ENCODE measurements at places on chromosomes 13 and 19.
A peak's percentile ranks its signal among the peaks of the same experiment; 100 is the strongest.

DNA sequence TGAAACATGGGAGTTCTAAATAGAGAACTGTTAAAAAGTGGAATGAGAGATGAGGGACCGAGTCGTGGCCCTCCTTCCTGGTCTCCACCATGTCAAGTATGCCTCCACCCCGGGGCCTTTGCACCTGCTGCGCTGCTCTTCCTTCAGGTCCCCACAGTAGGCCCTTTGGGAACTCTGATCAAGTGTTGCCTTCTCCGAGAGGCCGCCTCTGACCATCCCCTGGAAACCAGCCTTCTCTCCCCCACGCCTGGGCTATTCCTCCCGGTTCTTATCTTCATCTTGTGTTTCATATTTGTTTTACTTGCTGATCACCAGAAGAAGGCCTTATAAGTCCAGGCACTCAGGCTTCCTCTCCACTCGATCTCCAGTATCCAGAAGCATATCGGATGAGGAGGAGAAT lies 40.0 kb downstream of the IRS2 start:
- DNase-seq = no peak

DNA sequence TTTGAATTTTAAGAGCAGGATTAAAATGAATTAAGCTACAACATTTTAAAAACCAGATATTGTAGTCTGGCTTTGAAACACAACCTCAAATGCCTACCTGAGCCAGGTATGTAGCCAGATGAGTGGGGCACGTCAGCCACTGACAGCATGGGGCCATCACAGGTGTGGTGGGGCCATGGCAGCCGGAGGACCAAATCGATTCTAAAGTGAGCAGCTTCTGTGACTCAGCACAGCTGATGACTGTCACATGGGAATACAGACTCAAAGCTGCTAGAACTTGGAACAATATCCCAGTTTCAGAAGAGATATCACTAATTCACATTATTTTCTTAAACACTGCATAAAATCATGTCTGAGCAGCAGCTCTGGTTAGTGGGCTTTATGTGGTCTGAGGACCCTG lies 52.8 kb downstream of the SERP2 start:
- DNase-seq = no peak

DNA sequence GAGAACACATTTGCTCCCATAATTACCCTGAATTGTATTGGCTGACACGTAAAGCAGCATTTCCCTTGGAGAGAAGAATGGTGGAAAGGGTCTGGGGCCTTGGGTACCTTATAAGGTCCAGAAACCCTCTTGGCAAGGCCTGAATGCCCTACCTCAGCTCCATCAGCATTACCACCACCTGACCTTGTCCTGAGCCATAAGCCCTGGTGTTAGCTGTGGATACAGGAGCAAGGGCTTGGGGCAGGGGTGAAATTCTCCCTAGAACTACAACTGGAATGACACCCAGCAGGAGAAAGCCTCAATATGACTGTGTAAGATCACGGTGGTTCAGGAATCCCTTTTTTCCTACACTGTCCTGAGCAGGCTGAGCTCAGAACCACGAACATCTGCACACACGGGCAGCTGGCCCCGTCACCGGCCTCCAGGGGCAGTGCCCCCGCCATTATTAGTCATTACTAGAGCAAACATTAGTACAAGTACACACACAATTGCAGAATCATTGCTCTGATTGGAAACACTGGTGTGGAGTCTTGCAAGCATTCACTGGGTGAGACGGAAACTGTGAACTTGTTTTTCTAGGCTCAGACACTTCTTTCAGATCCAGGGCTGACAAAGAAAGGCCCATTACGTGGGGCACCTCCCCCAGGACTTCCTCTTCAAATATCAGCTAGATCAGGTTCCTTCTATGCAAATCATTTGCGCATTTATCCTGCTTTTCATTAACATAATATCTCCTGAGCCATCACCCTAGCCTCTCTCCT lies 26.8 kb upstream of the MTIF3 start:
- DNase-seq = peak; percentile 48

DNA sequence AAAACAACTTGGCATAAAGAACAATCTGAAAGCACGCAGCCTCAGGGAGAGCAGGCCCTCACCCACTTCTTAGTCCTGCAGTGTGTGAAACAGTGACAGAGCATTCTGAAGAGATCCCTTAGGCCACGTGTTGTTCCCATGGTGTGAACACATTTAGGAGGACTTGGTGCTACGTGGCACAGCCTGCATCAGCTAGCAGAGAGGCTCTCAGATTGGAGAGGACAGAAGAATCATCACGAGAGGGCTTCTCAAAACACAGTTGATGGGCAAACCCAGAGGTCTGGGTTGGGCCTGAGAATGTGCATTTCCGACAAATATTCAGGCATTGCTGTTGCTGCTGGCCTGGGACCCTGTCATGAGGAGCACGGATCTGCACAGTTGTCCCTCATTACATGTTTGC lies 26.1 kb upstream of the TFDP1 start:
- peak; percentile 13 for DNase-seq

- no peak for DNase-seq
Measured at GRCh38 chr19:457636-458035, 3.2 kb downstream of the SHC2 start.

- DNase-seq = peak; percentile 73
Measured at GRCh38 chr19:51660975-51661600, 14.5 kb upstream of the SIGLEC14 start.

GRCh38 chr19:58021541-58022282 lies 12.1 kb upstream of the ZSCAN1 start:
- DNase-seq = peak; percentile 38

DNA sequence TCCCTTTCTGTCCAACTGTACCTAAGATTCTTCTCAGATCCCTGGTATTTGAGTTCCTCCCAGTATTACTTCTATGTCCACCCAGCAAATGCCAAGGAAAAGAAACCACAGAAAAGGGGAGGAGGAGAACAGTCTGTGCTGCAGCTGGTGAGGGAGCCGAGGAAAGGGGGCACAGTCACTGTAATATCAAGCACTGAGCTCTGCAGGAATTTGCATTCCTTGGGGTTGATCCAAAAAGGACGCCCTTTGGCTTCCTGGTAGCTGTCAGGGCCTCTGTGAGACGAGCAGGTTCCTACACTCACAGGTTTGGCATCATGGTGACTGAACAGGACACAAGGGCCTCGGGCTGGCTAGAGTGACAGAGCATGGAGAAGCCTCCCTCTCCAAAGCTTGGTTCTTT lies 273.4 kb downstream of the NHLRC3 start:
- DNase-seq = peak; percentile 35

- DNase-seq = no peak
Measured at GRCh38 chr13:33872005-33872351, 54.0 kb downstream of the RFC3 start.

DNA sequence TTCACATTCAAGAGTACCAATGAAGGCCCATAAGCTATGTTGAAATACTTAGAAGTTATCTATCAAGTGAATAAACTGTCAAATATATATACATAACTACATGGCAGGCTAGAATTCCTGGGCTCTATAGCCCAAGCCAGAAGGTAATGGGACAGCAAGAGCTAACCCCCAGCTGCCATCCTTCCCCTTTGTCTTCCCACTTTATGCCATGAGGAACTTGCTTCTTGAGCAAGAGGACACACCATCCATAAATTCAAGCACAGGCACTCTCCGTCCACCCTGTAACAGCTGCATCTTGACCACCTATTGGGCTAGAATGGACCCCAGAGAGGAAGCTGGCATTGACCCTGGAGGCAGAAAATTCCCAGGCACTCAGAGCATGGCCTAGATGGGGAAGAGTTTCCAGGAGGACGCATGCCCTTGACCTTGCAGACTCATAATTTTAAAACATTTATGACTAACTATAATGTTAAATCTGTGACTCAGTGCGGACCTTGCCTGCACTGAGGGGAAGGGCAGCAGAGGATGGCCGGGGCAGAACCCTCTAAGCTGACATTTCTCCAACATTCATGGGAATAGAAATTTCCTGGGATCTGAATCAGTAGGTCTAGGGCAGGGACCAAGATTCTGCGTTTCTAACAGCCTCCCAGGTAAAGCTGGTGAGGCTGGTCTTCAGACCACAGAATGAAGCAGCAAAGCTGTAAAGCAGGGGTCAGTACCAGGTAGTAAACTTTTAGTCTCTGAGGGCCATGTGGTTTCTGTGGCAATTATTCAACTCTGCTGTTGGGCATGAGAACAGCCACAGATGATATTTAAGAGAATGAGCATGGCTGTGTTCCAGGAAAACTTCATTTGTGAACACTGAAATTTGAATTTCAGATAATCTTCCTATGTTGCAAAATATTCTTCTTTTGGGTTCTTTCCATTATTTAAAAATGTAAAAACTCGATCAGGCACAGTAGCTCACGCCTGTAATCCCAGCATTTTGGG lies 71.4 kb upstream of the CLDN10 start:
- DNase-seq = no peak

GRCh38 chr13:100269837-100270236 lies 180.9 kb downstream of the PCCA start:
- DNase-seq = peak; percentile 66

- DNase-seq = peak; percentile 28
Measured at GRCh38 chr13:95100525-95101433, 200.5 kb downstream of the ABCC4 start.

DNA sequence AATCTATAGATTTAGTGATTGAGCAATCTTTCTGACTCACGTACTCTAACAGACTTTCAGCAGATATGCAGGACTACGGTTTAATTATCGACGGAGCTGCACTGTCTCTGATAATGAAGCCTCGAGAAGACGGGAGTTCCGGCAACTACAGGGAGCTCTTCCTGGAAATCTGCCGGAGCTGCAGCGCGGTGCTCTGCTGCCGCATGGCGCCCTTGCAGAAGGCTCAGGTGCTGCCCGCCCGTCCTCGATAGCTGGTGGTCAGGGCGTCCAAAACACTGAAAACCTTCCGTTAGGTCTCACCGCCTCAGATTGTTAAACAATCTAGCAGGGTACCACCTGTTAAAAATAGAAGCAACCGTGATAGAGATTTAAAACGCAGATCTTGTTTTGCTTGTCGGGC lies 113.2 kb upstream of the MCF2L start:
- DNase-seq = no peak

GRCh38 chr19:41785653-41786052 lies 10.7 kb upstream of the CEACAM3 start:
- peak; percentile 61 for DNase-seq

- no peak for DNase-seq
Measured at GRCh38 chr19:10642473-10643171, 11.5 kb upstream of the ILF3 start.

DNA sequence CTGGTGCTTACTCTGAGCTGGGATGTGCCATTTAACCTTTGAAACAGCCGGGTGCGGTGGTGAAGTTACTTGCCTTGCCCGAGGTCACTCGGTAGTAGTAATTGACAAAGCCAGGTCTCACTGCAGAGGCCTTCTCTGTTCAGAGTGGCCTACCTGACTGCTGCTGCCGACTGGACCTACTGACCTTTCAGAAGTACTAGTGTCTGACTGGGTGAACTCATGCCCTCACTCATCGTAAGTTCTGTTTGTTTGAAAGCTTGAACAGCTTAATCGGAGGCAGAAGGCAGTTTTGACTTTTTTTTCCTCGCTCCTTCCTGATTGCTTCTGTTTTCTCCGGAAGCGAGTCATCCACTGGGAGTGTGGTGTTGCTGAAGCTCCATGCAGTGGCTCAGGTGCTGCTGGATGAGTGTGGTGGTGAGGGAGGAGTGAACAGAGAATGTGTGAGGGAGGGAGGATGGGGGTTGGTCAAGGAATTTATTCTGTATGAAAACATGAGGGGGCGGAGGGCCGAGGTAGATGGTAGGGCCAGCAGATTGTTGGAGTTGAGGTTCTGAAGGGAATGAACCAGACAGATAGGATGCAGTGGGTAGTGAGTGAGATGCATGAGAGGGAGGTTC lies 2.7 kb downstream of the SPINT2 start:
- DNase-seq = no peak

DNA sequence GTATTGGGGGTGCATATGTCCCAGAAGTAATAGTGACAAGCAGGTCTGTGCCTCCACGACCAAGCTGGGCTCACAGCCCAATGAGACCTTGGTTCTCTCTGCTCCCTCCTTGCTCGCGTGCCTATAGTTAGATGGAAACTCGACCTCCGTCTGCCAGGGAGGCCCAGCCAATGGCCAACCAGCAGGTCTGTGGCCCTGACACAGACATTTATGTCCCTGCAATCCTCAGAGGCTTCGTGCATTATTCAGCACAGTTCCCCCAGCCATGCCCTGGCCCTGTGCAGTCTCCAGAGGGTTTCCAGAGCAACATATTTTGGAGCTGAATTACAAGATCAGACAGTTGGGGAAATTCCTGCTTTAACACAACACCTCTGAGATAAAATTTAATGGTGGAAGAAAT lies 105.1 kb downstream of the UQCRFS1 start:
- DNase-seq = peak; percentile 9

DNA sequence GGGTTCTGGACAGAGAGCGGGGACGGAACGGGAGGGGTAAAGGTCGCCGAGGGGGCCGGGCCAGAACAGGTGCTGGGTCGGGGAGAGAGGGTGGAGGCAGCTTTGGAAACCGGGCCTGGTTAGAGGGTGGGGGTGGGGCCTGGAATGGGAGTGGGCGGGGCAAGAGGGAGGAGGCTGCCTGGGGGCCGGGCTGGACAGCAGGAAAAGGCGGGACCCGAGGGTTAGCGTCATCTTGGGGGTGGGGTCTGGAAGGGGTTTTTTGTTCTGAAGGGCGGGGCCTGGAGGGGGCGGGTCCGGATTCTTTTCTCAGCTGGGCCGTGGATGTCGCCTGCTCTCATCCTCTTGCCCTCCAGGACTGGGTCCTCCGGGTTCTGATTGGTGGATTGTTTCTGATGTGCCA lies 4.3 kb upstream of the ZNF813 start:
- DNase-seq = peak; percentile 5

- DNase-seq = no peak
Measured at GRCh38 chr19:1984357-1984756, 31.2 kb downstream of the BTBD2 start.

GRCh38 chr13:28568286-28568685 lies 73.4 kb upstream of the FLT1 start:
- peak; percentile 60 for DNase-seq

DNA sequence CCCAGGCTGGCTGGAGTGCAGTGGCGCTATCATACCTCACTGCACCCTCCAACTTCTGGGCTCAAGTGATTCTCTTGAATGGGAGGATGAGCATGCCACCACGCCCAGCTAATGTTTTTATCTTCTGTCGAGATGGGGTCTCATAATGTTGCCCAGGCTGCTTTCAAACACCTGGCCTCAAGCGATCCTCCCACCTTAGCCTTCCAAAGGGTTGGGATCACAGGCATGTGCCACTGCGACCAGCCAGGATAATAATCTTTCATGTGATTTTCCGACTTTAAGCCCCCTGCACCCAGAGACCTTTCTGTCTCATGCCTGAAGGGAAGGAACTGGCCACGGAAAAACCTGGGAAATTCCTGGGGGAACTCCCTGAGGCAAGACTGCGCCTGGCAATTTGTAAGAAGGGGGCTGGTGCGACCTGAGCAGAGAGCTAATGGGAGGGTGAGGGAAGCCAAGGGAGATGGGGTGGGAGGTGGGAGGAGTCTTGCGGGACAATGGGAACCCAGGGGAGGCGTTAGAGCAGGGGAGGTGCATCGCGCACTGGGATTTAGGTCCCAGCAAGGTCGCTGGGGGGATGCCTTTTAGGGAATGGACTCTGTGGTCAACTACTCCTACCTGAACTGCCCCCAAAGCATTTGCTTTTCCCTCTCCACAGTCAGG lies 1.2 kb upstream of the CCDC124 start:
- DNase-seq = no peak
